ENCODE measurements at places on chromosomes 13 and 19.

DNA sequence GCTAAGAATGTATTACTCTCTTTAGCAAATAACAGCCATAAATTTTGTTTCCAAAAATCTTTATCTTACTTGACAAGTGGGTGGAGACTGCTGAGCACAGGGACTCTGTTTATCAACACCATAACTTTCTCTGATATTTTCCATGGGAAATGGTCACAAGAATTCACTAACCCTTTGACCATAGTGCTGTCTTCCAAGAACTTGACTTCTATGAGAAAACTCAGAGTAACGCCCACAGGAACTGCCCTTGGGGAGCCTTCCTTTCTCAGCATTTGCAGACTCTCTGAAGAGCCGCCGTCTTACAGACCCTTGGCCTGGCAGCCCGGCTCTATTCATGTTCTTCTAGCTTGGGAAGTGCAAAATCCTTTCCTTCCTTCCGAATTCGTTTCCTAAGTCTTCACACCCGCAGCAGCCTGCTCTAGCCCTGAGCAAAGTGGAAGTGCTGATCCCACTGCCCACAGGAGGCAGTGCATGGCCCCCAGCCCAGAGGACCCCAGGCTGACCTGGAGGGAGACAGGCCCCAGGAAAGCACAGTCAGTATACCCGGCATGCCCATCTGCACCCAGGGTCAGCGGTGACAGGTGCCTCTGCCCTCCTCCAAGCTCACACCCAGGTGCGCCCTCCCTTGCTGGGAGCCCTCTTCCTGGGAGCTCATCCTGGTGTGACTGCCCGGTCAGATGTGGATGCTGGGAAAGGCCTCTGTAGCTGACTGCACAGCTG lies 10.2 kb downstream of the GAS6 start:
- DNase-seq: no peak

DNA sequence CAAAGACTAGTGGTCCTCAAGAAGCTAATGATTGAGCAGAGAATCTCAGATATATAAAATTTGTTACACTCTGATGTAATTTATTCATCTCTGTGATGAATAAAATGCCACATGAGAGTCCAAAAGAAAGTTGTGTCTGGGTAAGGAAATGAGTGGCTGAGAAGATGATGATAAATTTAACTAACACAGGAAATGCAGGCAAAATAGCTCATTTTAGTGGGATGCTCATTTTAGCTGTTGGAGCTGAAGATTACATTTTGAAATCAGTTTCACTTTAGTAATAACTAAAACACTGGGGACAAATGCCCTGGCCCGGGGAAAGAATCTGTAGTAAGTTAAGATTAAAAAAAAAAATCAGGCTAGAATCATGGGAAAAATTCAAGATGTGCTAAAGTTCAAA lies 35.2 kb downstream of the SPRY2 start:
- DNase-seq: no peak

GRCh38 chr19:56101746-56102535 lies 19.2 kb downstream of the ZNF787 start:
- no peak for DNase-seq

DNA sequence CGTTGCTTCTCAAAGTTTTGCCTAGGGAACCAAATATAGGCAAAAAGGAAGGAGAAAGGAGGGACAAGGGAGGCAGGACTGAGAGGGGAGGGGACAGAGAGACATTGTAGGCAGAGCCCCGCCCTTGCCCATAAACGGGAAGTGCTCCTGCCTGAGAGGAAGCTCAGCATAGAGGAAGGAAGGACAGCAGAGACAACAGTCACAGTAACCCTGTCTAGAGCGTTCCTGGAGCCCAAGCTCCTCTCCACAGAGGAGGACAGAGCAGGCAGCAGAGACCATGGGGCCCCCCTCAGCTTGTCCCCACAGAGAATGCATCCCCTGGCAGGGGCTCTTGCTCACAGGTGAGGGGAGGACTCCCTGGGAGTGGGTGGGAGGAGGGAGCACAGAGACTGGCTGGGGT lies at the start of gene CEACAM21:
CEACAM21 (plus strand) TSS at position 169 of the 400 bp plus-strand sequence; CDS start at position 278, 109 bp downstream.
- DNase-seq: peak; percentile 83

- DNase-seq: no peak
These were observed 290.0 kb downstream of the PCDH9 start for GRCh38 chr13:66940113-66940512.

DNA sequence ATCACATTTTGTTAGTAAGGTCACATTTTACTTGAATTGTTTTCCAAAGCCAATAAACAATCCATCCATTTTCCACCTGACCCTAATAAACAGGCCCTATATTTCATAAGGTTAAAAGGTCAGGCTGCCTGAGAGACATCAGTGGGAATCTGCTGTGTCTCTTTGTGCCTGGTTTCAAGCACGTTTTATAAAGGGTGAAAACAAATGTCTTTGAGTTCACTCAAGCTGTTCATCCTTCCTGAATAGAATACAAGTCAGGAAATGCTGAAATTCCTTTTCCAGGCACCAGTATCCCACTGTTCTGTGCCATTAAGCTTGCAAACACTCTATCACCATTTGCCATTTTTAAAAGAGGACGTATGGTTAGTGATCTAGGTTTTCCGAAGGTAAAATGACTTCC lies 67.5 kb upstream of the SPATA13 start:
- DNase-seq: no peak

GRCh38 chr19:33295621-33296487 lies 6.5 kb downstream of the CEBPA start:
- DNase-seq: no peak

DNA sequence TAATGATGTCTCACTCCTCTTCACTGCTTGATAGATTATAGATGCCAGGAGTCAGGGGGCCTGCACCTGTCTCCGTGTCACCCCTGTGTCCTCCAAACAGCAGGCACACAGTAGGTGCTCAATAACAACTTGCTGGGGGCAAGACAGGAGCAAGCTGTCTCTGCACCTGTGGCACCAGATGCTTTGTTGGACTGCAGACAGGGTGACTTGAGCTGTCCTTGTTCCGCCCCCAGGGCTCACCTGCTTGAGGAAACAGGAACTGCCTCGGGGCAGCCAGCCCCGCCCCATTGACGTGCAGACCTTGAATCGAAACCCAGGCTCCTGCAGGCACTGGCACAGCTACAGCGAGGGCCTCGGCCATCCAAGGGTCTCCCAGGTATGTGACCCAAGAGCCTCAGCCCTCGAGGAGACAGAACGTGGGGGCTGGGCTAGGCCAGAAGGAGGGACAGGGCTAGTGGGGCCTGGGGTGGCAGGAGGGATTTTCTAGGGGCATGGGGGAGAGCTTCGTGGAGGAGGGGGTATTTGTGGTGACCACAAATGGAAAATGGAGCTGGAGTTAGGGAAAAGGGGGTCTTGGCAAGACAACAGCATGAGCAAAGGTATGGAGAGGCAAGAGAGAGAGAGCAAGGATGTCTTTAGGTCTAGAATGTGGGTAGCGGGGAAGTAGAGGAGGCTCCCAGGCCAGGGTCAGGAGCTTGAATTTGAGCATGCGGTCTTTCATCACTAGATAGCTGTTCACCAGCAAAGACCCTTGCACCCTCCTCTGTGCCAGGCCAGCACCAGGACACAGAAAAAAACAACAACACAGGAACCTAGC lies at the start of gene HSH2D:
HSH2D (plus strand) TSS at position 287 of the 817 bp plus-strand sequence. CDS start 5,066 bp downstream, outside the sequence.
- DNase-seq: peak; percentile 85

- DNase-seq: no peak
These were observed 21.8 kb downstream of the DHRS12 start for GRCh38 chr13:51782026-51782710.

- no peak for DNase-seq
These were observed 19.6 kb downstream of the AP2A1 start for GRCh38 chr19:49786376-49786820.

DNA sequence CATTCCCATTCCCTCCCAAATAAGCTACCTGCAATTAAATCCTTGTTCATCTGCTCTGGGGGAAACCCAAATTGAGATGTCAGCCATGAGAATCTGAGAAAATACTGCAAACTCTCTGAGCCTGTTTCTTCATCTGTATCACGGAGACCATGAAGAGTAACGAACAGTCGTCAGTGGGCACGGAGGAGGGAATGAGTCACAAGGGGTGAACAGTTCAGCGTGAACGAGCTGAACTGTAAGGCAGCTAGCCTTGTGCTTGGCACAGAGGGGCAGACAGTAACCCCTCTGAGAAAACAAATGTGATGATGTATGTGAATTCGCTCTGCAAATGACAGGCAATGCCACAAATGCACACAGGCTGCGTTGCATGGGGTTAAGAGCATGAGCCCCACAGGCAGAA lies 288.7 kb downstream of the FOXO1 start:
- no peak for DNase-seq

DNA sequence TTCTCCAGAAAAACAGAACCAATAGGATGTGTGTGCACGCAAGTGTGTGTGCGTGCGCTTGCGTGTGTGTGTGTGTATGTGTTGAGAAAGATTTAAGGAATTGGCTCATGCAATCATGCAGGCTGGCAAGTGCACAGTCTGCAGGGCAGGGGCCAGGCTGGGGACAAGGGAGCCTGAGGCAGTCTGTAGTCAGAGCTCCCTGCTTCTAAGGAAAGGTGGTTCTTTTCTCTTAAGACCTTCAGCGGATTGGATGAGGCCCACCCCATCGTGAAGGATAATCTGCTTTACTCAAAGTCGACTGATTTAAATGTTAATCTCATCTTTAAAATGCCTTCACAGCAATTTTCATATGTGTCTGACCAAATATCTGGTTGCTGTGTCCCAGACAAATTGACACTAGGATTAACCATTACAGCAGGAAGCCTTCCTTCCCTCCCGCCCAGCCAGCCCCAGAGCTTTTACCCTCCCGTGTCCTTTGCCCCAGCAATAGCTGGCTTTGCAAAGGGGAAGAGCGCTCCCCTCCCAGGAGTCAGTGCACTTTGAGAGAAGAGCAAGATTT lies 15.0 kb upstream of the NAXD start:
- DNase-seq: no peak

DNA sequence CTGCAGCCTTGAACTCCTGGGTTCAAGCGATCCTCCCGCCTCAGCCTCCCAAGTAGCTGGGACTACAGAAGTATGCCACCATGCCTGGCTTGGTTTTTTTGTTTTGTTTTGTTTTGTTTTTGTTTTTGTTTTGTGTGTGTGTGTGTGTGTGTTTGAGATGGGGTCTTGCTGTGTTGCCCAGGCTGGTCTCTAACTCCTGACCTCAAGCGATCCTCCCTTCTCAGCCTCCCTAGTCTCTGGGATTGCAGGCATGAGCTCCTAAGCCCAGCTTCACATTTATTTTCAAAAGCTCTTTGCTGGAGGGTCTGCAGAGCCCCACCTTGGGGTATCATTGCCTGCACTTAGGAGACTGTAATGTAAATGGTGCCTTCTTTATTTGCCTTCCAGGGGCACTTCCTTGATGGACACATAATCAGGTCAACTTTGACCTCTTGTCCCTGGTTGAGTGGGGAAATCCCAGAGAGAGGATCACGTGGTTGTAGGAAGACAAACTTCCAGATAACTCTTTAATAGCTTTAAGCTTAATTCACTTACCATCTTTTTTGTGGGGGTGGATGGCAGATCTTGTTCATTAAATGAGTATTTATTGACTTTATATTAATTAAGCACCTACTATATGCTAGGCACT lies 72.9 kb upstream of the NPAS1 start:
- no peak for DNase-seq

DNA sequence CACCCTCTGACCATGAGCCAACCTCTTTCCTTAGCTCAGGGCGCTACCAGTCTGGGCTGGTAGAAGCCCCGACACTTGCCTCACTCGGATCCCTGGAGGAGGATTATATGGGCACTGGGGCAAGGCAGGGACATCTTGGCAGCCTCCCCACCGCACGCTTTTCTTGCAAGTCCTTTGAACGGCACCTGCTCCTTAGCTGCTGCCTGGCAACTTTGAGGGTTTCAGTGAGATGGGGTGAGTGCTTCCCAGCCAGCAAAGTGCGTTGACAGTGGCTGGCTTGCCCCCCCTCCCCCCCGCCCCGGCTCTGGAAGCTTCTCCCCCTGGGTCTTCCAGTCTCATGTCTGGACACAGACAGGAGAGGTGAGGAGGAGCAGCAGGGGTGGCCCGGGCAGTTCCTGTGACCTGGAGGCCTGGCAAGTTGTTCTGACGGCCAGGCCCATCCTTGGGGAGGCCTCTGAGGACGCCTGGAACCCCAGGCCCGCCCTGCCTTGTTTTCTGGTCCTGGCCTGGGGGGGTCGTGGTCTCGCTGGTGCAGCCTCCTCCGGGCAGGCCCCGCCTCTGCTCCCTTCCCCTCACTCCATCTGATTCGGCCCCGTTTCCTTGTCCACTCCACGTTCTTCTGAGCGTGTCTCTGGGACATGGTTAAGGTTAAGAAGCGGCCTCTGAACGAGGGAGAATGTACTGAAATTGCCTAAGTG lies 75.2 kb downstream of the ATP11A start:
- DNase-seq: no peak

DNA sequence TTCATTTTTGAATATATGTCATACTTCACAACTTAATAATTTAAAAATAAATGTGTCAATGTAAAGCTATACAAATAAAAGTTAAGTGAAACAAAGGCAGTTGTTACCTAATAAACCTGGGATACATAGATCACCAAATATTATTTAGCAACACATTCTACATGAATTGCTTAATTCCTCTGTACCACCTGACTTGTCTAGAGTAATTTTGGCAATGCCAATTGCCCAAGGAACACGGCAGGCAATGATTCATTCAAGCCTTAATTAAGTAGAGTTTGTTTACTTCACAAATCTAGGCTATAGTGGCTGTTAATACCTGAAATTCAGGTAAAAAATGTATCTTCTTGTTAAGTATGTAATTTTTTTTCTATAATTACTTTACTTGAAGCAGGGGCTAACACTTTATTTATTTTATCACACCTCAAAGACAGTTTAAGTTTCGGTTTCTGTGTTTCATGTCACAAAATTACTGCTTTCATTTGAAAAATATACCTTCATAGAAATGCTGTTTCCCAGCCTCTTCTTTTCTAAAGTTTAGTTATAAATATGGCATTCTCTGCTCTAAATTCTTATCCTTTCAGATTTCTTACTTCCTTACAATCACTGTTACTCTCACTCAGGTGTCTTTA lies 705.7 kb downstream of the SLITRK5 start:
- no peak for DNase-seq

- no peak for DNase-seq
These were observed 11.1 kb upstream of the PLIN3 start for GRCh38 chr19:4878491-4878968.

GRCh38 chr13:28865951-28866350 lies 45.8 kb downstream of the MTUS2 start:
- no peak for DNase-seq

DNA sequence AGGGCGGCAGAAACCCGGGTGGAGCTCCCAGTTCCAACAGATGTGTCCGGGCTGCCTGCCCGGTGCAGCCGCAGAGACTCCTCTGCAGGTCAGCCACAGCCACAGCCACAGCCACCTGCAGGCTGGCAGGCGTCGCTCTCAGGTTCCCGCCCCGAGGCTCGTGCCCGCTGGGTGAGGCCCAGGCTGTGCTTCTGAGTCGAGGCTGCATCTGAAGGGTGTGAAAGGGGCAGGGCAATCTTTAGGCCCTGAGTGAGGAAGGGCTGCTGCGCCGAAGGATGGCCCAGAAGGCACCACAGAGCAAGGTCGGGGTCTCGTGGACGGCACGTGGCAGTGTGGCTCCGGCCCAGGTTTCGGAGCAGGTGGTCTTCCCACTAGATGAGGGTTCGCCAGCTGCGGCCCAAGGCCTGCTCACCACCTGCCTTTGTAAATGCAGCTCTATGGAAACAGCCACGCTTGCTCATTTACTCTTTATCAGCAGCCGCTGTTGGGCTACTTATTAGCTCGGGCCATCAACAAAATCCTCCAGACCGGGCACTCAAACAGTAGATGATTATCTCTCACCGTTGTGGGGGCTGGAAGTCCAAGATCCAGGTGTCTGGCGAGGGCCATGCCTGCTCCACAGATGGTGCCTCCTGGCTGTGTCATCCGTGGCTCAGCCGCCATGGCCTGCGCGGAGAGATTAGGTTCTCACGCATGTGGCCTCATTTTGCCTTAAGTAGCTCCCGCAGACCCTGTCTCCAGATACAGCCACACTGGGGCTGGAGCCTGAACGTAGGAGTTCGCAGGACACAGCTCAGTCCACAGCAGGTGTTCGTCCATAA lies 40.3 kb upstream of the TFDP1 start:
- no peak for DNase-seq

GRCh38 chr13:106178816-106179215 lies 356.6 kb downstream of the EFNB2 start:
- DNase-seq: no peak
